Stimulated activated CD4-positive, alpha-beta T cell treated with anti-CD3 and anti-CD28 coated beads, Interleukin-4, amount 100 ng/mL, for 4 hours (primary cell): ENCODE measurements at places on chromosomes 11 and 22.

GRCh38 chr22:23270212-23270733 is 90.0 kb downstream of the BCR start:
- DNase-seq = no peak

- no peak for DNase-seq
Observed at GRCh38 chr22:27028093-27028492, 370.7 kb downstream of the MIAT start.

DNA sequence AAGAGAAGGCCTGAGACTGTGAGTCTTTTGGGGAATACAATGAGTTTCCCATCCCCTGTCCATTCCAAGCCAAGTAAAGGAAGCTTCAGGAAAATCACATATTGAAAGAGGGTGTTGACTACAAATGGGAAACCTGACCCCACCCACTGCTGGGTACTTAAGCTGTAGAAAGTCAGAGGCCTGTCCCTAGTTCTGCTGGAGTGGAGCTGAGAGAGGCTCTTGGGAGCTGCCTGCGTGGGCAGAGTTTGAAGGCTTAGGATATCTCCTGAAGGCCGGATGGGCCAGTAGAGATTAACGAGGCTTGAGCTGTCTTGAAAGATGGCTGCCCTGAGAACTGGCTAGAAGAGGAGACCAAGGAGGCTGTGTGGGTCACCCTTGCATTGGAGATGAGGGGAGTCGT is 176.2 kb upstream of the NECTIN1 start:
- no peak for DNase-seq

DNA sequence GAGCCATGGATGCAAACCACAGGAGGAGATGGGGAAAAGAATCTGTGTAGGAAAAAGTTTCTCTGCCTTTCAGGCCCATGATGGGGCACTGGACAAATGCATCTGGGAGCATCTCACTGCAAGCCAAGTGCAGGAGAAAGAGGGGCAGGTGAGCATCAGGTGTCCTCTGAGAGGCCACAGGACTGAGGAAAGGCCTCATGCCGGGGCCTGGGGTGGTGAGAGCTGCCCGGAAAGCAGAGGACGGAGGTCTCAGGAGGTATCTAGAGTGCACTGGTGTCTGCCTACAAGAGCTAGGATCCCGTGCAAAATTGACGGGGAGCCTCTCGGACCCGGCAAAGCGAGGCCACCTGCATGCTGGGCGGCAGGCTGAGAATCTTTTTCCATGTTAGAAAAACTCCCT is 73.9 kb downstream of the CTTN start:
- DNase-seq = no peak

GRCh38 chr22:46545086-46545792 is 7.8 kb upstream of the CELSR1 start:
- no peak for DNase-seq

DNA sequence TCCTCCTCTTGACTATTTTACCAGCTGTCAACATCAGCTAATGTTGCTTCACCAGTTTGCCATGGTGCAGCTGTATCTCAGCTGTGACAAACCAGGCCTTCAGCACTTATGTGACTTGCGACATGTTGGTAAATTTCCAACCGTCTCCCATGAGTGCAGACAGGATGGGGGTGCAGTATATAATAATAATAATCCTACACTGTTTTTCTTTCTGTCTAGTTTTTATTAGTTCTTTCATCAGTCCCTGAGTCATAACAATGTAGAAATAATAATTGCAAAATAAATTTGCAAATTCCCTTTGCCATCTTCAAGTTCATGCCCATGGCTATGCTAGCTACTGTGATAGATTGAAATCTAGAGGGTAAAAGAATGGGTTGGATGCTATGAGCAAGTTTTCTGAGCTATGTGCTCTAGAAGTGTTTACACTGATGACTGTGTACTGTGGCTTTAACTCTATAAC is 4.9 kb downstream of the MMP13 start:
- no peak for DNase-seq

GRCh38 chr22:45424241-45424731 is 10.8 kb downstream of the RIBC2 start:
- no peak for DNase-seq
